IPS DF 19.7 (cell line): ENCODE measurements at places on chromosomes 4 and X.

DNA sequence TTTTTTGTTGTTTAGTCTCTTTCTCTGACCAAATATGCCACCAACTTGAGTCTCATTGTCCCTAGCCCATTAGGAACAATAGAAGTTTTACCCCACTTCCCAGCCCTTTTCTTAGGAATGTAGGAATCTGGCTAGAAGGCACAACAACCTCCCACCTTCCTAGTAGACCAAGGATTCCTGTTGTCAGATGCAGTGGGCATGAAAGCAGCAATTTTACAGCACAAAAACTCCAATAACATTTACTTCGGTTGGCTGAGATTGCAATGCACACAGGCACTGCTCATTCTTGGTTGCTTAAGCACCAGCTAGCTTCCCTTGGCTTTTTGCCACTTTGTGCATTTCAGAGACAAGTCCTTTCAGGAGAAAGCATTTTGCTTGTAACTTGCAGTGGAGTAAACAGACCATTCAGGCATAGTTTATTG, 312.8 kb downstream of the TENM3 start:
- peak; percentile 82 for DNase-seq

DNA sequence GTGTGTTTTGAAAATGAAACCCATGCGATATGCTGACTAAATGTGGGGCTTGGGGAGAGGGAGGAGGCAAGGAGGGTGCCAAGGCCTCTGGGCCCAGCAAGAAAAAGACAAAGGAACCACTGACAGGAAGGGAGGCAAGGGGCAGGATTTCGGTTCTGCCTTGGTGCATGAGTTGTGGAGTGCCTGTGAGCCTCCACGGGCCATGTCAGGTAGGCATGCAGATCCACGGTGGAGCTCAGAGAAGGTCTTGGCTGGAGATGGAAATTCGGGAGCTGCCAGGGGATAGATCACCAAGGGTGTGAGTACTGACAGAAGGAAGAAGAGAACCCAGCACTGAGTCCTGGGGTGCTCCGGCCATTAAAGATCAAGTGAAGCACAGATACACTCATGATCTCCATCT, 4.1 kb downstream of the EVC2 start:
- DNase-seq: no peak

- DNase-seq: no peak
Measured at GRCh38 chr4:7947927-7948326, 8.3 kb upstream of the AFAP1 start.

DNA sequence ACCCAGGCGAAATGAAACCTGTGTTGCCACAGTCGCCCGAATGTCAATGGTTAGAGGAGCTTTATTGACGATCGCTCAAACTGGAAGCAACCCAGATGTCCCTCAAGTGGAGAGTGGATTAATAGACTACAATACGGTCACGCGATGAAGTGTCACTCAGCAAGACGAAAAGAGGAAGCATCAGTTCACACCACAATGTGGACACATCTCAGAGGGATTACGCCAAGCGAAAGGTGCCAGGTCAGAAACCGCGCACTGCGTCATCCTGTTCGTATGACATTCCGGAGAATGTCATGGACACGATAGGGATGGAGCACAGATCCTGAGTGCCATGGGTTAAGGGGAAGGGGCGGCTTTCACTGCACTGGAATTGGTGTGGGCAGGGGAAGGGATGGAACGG, 111.7 kb downstream of the HMX1 start:
- DNase-seq: no peak

- DNase-seq: no peak
Measured at GRCh38 chrX:74458736-74459135, 37.4 kb downstream of the SLC16A2 start.
